Activated CD8-positive, alpha-beta T cell treated with anti-CD3 and anti-CD28 coated beads for 36 hours (primary cell): ENCODE measurements at places on chromosomes 5 and 9. TPM values are rescaled to one million over a fixed set of nuclear protein-coding genes. Genes with fewer than 3 reads are reported as not detected.

- peak; percentile 31 for DNase-seq
Measured at GRCh38 chr9:99178912-99179872, 42.5 kb downstream of the ALG2 start.

GRCh38 chr9:133691626-133692363 is 46.4 kb downstream of the SARDH start:
- DNase-seq, result peak; percentile 70

DNA sequence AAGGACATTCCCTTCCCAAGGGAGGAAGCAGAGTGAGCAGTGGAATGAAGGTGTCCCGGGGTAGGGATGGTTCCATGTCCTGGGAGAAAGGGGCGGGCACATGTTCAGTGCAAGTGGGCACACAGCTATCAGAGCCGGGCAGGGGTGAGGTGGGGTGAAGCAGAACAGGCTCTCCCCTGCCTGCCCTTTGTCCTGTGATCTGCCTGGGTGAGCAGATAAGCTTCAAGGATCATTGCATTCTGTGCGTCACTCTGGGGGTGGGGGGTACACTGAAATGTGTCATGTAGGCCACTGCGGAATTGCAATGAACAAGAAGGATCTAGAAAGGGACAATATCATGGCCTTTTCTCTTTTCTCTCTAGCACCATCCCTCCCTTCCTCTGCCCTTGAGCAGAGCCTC is 61.7 kb upstream of the SHB start:
- DNase-seq, result no peak

DNA sequence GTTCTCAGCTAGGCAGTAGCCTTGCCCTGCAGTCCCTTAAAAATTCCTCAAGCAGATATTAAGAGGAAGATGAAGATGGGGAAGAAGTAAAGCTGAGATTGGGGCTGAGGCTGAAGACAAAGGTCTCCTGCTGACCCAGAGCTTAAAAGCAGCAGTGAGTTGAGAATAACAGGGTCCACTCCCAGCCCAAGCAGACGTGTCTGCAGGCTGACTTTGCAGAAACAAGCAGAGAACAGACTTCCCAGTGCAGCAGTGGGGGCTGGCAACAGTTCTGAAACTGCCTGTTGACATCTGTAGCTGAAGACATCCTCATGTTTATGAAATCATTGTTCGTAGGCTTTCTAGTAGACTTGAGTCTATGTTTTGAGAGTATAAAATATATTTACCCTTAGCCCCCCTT is 1.1 kb downstream of the CTXN3 start:
- no peak for DNase-seq

GRCh38 chr5:103480246-103480645 is 82.3 kb downstream of the NUDT12 start:
- no peak for DNase-seq

DNA sequence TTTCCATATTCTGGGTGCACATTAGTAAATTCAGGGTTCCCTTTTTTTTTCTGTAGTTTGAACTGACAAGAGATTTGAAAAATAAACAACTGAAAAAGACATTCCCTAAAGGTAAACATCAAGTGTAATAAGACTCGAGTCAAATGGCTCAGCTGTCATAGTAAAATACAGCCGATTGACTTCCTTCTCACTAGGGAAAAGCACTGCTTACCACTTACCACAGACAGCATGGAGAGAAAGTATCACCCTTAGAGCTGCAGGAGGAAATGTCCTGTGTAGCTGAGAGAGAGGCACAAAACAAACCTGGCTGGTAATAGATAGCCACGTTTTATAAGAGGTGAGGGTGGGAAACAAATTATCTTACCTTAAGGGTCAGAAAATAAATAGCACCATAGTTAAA is 12.1 kb upstream of the DMAC1 start:
- no peak for DNase-seq

GRCh38 chr9:114924327-114924726 is 6.1 kb downstream of the TNFSF8 start:
- DNase-seq, result no peak

GRCh38 chr9:134770972-134771971 is 109.3 kb upstream of the FCN2 start:
- DNase-seq, result peak; percentile 59

GRCh38 chr5:169300468-169301385 is at the start of gene SLIT3:
Gene SLIT3, minus strand, starts transcription at chr5:169301139. Its CDS starts 430 bp downstream, at chr5:169300709.
- no peak for DNase-seq

DNA sequence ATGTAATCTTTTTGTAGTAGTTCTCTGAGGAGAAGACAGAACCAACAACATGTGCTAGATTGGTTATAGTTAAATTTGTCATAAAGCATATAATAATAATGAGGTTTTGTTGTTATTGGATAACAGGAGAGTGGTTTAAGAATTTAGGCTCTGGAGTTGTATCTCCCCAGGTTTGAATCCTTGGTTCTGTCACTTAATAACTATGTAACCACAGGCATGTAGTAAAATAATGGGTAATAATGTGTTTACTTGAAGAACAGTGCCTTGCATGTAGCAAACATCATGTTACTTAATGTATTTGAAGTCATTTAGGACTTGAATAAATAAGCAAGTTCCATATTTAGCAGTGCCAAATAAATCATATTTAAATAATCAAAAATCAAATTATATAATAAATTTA is 55.8 kb downstream of the NSD1 start:
- no peak for DNase-seq

DNA sequence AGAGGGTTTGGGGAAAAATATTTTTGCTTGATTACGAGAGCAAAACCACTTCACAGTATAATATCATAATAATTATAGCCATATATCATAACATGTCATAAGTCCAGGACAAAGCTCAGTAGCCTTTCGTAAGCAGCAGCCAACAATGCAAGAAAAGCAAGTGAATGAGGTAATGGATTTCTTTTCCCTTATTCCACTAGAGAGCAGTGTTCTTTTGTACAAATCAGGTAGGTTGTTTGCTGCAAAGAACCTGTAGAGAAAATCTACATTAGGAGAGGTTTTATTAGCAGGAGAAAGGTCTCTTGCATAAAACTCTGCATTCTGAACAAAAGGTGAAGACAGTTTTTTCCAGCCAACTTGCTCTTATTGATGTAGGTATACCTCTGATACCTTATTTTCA is 1033.4 kb downstream of the TLE4 start:
- no peak for DNase-seq

DNA sequence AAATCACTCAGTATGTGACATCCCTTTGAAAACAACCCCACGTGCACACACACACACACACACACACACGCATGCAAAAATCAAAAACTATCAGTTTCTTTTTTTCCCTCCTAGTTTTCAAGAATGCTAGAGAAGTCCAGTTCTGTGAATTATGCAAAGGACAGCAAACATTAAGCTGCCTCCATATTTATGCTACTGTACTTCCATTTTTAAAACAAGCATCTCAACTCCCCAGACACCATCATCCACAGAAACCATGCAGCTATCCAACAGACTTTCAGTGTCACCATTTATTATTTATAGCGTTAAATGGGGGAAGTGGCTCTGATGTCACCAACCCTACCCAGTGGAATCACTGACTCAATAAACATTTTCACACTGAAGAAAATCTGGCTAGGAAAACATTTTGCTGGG is 1.6 kb downstream of the FBXW11 start:
- peak; percentile 72 for DNase-seq

DNA sequence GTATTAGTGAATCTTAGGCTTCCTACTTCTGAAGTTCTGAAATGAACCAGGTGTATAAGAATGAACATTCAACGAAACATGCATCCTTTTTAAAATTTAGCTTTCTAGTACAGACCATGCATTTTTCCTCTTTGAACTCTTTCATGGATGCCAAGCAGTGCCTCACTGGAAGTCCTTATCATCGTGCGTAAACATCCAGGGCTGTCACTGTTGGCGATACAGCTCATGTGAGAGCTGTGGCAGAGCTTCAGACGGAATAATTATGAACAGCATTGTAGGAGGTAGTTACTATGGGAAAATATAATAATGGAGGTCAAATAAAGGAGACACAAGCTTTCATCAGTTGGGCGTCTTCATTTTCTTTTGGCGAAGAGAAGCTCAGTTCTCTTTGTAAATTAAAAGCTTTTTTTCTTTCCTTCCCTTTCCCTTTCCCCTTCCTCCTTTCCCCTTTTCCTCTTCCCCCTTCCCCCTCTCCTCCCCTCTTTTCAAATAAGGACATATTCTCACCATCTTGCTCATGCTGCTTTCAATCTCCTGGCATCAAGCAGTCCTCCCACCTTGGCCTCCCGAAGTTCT is 167.3 kb downstream of the KDM4C start:
- DNase-seq, result no peak

DNA sequence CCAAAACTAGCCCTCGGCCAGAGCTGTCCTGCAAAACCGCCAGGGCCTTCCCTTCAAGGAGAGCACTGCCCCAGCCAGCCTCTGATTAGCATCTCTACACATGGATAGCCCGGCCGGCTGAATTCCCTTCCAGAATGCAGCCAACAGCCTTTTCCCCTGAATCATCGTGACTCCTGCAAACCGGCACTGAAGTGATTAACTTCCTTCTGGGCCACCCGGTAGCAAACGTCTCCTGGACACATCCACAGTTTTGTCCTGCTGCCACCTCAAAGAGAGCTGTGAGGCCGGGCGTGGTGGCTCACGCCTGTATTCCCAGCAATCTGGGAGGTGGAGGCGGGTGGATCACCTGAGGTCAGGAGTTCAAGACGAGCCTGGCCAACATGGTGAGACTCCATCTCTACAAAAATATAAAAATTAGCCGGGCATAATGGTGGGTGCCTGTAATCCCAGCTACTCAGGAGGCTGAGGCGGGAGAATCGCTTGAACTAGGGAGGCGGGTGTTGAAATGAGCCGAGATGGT is 21.1 kb upstream of the EEIG1 start:
- DNase-seq, result no peak

DNA sequence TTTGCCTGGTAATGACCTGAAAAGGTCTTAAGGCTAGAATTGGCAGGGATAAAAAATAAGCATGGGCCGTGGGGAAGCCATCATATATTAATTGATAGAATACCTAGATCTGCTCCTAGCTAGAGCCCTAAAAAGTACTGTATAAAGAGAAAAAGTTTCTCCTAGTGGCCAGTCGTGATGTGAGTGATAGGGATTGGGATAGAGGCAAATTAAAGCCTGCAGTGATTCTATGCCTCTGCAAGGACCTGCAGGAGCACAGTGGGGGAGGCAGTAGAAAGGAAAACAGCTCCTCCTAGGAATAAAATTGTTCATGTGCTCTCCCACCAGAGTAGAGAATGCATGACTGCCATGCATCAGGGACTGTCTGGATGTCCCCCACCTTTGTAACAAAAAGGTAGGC is 56.2 kb upstream of the FTMT start:
- DNase-seq, result no peak

DNA sequence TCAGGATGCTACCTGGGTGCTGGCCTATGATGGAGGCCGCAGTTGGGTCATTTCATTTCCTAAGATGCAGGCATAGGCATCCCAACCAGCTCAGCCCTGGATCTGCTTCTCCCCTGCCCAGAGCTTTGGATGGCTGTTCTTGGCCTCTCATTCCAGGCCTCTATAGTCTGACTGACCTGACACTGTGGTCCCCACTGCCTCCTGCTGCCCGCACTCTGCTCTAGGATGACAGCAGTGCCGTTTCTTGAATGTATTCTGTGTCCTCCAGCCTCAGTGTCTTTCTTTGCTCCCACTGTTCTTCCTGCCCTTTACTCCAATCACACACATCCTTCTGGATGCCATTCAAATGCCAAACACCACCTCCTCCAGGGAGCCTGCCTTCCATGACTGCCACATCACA is 235.7 kb downstream of the HSPA4 start:
- peak; percentile 66 for DNase-seq

- DNase-seq, result no peak
Measured at GRCh38 chr9:26662476-26662875, 230.1 kb downstream of the CAAP1 start.

GRCh38 chr9:13364271-13365000 is 84.9 kb upstream of the MPDZ start:
- no peak for DNase-seq

- DNase-seq, result no peak
Measured at GRCh38 chr5:74231697-74232096, 408.8 kb downstream of the ENC1 start.

- no peak for DNase-seq
Measured at GRCh38 chr5:92912283-92912682, 668.7 kb downstream of the NR2F1-AS1 start.

GRCh38 chr5:171422495-171422894 is 3.0 kb downstream of the FGF18 start:
- DNase-seq, result no peak

DNA sequence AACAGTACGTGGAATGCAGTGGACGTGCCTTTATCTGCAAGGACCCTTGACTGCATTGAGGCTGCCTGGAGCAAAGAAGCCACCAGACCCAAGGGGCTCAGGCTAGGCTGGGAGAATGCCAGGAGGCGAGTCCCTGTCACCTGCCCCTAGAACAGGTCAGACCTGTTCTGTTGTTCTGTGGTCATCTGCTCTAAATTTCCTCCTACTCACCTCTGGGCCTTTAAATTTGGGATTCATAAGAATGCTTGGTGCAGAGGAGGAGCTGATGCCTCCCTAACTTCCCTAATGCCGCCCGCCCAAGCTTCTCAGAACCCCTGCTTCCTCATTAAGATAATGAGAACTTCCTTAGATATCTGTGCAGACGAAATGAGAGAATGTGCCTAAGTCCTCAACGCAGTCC is 32.0 kb downstream of the DAPK1 start:
- no peak for DNase-seq

DNA sequence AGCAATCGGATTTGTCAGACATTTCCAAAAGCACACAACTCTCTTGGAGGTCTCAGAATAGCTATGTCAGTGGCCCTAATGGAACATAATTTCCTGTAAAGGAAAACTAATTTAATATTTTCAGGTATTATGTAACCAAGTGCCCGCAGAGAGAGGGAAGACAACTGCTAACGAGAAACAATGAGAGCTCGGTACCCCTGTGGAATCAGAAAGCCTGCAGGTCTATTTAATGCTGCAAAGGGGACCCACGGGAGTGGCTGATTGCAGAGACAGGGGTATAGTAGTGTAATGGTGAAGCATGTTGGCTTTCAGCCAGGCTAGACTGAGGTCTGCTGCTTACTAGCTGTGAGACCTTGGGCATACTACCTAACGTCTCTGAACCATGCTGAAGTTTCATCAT is 508.1 kb upstream of the BRINP1 start:
- no peak for DNase-seq

Gene TAF11L10
- total RNA-seq, result not detected

Gene SV2C
- total RNA-seq, result 0.07 TPM

Gene TAF1L
- total RNA-seq, result not detected

Gene NUTM2G
- total RNA-seq, result not detected

Gene SPAG8
- 0.63 TPM for total RNA-seq

Gene PCDHGA7
- total RNA-seq, result not detected

Gene GABRA6
- total RNA-seq, result not detected

Gene FAXDC2
- not detected for total RNA-seq

Gene FAM153A
- 65.4 TPM for total RNA-seq

Gene TBC1D2
- total RNA-seq, result 1.5 TPM

Gene GPR150
- total RNA-seq, result 0.76 TPM

Gene DMRT3
- total RNA-seq, result not detected

Gene SH3GLB2
- total RNA-seq, result 49.3 TPM

Gene F12
- 7.9 TPM for total RNA-seq

Gene GARIN3
- 1.1 TPM for total RNA-seq

Gene PTPRD
- not detected for total RNA-seq

Gene ANKRD18A
- total RNA-seq, result 0.85 TPM

Gene ZFP2
- total RNA-seq, result 0.69 TPM

Gene SNCAIP
- not detected for total RNA-seq
